Hepatic stellate cell (primary cell): ENCODE measurements at places on chromosomes 12 and 14.

DNA sequence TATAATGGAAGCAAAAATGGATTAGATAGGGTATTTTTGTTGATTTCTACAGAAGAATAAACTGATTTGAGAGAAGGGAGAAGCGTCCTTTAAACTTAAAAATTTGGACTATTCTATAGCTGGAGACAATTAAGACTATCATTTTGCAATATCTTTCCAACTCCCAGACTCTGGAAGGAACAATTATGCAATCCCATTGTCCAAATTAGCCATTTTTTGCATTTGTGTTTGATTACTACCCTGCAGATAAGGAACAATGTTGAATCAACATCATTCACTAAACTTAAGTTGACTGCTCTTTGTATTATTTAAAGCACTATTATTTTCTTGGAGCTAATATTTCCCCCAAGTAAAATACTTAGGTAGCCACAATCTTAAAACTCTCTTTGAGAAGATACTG, 34.8 kb upstream of the SELPLG start:
- no peak for DNase-seq

- DNase-seq: no peak
Measured at GRCh38 chr14:34044666-34045306, 93.9 kb upstream of the EGLN3 start.

- DNase-seq: no peak
Measured at GRCh38 chr12:65313719-65314317, 35.3 kb downstream of the MSRB3 start.

DNA sequence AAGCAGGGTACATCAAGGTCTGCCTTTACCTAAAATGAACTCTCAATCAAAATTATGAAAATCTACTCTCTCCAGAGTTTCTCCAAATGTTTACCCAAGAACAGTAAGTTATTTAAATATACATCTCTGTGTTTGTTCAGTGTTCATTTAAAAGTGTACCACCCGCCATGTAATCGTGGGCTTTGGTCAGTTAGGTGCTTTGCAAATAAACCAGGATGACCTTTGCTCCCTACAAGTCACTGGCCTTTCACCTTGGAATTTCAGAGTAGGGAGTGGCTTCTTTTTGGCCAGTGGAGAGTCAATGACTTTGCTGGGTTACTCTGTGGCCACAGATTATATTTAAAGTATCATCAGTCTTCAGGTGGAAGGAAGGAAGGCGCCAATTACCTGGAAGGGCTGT, 74.6 kb upstream of the PTPRB start:
- no peak for DNase-seq
